ENCODE measurements at places on chromosomes 12 and 14. TPM values are rescaled to one million over a fixed set of nuclear protein-coding genes. Genes with fewer than 3 reads are reported as not detected.

The MYF5 gene
- total RNA-seq = not detected

The KRT8 gene
- total RNA-seq = 0.15 TPM

The RAD51AP1 gene
- total RNA-seq = 52.3 TPM

The GALNT16 gene
- total RNA-seq = not detected

The GPR135 gene
- total RNA-seq = 1.5 TPM

The ZNF385A gene
- 0.48 TPM for total RNA-seq

The TMEM132C gene
- not detected for total RNA-seq

The ARG2 gene
- total RNA-seq = 1.6 TPM

The CLEC7A gene
- total RNA-seq = not detected

The DAO gene
- total RNA-seq = not detected

The MFAP5 gene
- not detected for total RNA-seq

The FKBP4 gene
- 68.2 TPM for total RNA-seq

The PRPH gene
- not detected for total RNA-seq

Measured in activated CD4-positive, alpha-beta T cell treated with anti-CD3 and anti-CD28 coated beads, Interleukin-2, amount 10 ng/mL, durations not matched to agents 7 days and 5 days (primary cell).